ENCODE measurements at places on chromosomes 16 and 17. TPM values are rescaled to one million over a fixed set of nuclear protein-coding genes. Genes with fewer than 3 reads are reported as not detected.

The RPH3AL gene
- total RNA-seq = 4.7 TPM

The CDH13 gene
- 123 TPM for total RNA-seq

The JPT1 gene
- 17.9 TPM for total RNA-seq

The ALOX15 gene
- total RNA-seq = 0.91 TPM

The CTCF gene
- total RNA-seq = 24.2 TPM

The GGA2 gene
- total RNA-seq = 49.0 TPM

The STAC2 gene
- total RNA-seq = 3.6 TPM

The LCMT1 gene
- 34.2 TPM for total RNA-seq

The ARHGAP23 gene
- 96.9 TPM for total RNA-seq
